ENCODE measurements at places on chromosomes 5 and 9.

- DNase-seq, result no peak
These were observed 33.1 kb downstream of the CORO2A start for GRCh38 chr9:98159301-98159700.

- no peak for DNase-seq
These were observed 15.5 kb downstream of the PCDHB15 start for GRCh38 chr5:141260458-141261237.

DNA sequence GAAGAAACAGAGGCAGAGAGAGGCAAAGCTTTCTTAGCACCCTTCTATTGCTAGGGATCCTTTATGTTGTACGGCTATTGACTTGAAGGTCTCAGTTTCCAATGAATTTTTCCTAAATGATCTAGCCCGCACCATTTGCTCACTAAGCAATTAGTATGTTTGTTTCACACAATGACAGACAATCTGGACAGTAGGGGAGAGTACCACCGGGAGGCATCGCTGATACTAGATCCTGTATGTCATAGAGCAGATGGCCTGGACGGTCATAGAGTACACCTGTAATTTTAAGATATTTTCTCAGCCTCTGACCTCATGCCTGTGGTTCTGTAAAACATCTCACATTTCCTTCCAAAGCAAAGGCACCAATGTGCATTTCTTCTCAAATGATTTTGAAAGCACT lies 194.3 kb downstream of the TLE4 start:
- DNase-seq, result no peak

DNA sequence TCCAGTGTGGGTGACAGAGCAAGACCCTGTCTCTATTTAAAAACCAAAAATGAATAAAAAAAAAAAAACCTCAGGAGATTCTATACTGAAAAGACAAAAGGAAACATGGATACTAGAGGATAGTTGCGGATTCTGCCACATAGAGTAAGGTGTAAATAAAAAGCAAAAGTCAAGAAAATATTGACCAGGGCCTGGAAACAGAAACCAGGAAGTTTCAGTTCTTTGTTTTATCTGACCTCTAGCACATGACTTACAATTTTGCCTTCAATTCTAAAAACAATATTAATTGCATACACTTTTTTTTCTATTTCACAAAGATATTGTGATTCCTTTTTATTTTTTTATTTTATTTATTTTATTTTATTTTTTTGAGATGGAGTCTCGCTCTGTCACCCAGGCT lies 96.2 kb upstream of the NMUR2 start:
- no peak for DNase-seq

- DNase-seq, result peak; percentile 48
These were observed 958 bp upstream of the NFIL3 start for GRCh38 chr9:91424403-91425176.

DNA sequence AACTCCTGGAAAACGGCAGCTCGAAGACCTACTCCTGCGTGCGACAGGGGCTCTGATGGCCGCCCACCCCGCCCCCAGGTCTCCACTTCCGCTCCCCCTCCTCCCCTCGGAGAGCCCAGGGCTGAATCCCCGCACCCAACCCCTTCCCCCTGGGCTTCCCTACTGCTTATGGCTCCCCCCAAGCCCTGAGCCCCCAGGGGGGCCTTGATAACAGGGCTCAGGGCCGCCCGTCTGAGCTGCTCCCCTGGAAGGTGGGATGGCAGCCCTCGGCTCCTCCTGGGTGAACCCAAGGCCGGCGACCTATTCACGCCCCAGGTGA lies 30.4 kb downstream of the GLT6D1 start:
- no peak for DNase-seq

GRCh38 chr5:57414857-57415256 lies 67.8 kb downstream of the ACTBL2 start:
- no peak for DNase-seq

DNA sequence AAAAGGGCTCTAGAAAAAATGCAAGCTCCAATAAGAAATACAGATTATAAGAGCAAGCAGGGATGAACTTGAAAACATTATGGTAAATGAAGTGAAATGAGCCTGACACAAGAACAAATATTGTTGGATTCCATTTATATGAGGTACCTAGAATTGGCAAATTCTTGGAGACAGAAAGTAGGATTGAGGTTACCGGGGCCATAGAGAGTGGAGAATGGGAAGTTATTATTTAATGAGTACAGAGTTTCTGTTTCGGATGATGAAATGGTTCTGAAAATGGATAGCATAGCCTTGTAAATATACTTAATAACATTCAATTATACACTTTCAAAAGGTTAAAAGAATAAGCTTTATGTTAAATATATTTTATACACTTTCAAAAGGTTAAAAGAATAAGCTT lies 75.6 kb upstream of the SLC12A2 start:
- no peak for DNase-seq

DNA sequence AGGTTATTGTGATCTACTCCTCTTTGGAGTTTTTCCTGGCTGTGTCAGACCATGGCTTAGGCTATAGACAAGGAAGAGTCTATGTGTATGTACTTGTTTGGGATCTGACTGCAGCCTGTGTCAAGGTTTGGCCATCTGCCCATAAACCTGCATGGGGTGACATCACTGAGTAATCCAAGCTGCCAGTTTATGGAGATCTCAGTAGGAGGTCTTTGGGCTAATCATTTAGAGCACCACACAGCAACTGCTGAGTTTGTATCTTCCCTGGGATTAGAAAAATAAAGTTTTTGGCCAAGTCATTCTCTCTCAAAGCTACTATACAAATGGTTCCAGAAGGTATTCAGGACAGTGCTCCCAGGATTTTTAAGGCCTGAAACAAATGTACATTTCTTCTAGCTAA lies 65.5 kb upstream of the HSPB3 start:
- no peak for DNase-seq

DNA sequence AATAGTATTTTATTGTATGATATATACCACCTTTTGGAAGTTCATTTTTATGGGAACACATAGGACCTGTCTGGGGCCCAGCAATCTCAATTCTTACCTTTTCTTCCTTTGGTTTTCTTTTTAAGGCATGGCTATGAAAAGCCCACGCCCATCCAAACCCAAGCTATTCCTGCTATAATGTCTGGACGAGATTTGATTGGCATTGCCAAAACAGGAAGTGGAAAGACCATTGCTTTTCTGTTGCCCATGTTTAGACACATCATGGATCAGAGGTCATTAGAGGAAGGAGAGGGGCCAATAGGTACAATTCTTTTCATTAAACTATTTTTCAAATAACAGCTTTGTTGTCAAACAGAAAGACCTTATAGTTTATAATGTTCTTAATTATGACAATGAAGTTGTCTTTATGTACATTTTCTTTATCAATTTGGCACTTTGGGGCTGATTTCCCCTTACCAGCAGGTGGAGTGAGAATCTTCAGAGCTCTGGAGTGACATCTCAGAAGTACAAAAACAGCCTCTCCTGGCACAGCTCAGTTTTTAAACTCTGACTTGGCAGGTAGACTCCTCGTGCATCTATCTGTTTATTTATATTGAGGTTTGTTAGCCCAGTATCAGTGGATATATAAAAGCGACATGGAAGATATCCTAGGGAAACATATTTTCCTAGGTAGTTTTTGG lies 25.8 kb downstream of the DDX46 start:
- no peak for DNase-seq

GRCh38 chr9:126397056-126397455 lies 70.4 kb downstream of the MVB12B start:
- DNase-seq, result no peak

GRCh38 chr9:127458921-127459320 lies 7.6 kb downstream of the LRSAM1 start:
- no peak for DNase-seq

DNA sequence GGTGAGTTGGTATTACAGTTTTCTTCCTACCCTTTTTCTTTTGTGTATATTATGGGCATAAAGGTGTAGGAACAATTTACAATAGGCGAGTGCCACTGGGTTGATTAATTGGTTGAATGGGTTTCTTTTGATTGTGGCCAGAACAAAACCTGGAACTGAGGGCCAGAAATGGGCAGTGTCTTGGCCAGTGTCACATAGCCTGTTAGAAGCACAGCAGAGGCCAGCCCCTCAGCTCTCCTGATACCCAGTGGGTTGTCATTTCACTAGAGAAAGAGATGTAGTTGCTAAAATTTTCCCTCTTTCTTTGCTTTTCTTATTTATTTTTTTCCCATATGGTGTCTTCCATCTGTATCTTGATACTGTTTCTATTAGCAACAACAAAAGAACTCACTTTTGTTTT lies 38.8 kb upstream of the SEMA6A start:
- DNase-seq, result no peak

- DNase-seq, result no peak
These were observed 4.5 kb downstream of the HCN1 start for GRCh38 chr5:45691656-45692055.

GRCh38 chr9:21549251-21549765 lies 67.2 kb upstream of the IFNE start:
- no peak for DNase-seq

DNA sequence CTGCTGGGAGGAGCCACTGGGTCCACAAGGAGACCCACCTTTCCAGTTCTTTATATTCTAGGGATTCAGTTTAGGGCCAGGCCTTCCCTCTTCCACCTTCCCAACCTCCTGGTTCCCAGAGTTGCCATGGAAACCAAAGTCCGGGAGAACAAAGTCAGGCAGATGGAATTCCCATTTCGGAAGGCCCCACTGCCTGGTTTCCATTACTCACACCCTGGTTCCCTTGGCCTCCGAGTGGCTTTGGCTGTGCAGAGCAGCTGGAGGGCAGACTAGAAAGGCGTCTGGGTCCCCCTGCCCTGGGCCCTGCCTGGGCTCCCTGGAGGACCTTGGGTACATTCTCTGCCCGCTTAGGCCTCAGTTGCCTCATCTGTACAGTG lies 136.1 kb downstream of the RGS3 start:
- DNase-seq, result no peak

DNA sequence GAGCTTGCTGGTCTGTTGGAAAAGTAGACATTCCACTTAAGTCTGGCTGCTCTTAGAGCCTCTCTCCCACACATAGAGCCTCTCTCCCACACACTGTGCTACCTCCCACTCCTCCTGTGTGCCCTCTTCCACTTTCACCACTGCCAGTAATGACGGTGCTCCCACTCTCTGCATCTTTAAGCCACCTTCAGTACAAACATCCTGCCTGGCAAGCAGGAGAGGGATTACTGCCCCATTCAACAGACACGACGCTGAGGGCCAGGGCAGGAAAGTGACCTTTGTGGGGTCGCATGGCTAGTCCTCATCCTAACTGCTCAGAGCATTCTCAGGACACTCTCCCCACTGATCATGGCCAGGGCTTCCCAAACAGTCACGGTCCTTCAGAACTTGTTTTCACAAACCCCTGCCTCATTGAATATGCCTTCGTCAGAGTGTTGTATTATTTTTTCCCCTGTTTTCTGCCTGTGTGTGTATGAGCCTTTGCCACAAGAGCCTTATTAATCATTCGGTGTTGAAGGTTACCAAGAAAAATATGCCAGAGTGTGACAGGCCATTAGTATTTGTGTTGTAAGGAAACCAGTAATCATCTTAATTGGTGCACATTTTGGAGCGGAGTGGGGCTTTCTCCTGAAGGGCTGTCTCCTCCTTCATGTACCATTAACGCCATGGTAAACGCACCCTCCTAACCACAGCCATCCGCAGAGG lies 87.1 kb upstream of the SAP30L start:
- DNase-seq, result no peak

- peak; percentile 35 for DNase-seq
These were observed 92.3 kb downstream of the LMX1B start for GRCh38 chr9:126705767-126706697.

DNA sequence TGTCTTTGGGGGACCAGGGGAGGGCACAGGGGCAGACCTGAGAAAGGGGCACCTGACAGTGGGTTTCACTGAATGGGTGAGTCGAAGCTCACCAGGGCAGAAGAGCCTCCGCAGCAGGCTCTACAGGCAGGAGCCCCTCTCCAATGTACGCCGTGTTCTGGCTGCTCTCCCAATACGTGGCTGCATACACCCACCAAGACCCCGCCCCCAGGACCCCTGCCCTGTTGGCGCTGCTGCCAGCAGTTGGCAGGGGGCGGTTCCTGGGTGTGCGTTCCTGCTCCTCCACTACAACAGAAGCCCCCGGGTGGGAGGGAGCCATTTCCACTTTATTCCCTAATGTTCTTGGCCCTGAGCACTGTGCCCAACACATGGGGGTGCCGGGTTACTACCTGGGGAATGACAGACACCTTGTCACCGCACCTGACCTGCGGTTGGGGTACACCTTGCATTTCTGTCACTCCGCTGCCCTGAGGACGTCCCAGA lies 30.3 kb downstream of the SARDH start:
- DNase-seq, result no peak

DNA sequence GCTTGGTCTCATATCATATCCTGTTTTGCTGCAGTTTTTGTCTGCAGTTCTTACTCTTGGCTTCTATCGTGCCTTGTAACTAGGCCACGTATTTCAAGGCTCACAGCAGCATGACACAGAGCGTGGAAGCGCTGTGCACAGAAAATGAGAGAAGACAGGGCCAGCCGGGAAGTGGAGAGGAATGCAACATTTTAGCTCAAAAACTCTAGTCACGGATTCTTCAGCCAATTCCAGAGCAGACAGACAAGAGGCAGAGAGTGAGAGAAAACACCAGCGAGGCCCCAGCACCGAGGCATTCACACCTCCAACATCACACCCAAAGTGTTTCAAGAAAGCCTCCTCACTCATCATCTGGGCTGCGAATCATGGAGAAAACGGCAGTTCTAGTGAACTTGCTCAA lies 160.8 kb downstream of the DNAH5 start:
- no peak for DNase-seq

GRCh38 chr5:125584140-125584520 lies 837.7 kb upstream of the ZNF608 start:
- DNase-seq, result no peak

- DNase-seq, result no peak
These were observed 17.6 kb upstream of the HEXB start for GRCh38 chr5:74667396-74667795.

GRCh38 chr5:88984040-88984439 lies 101.1 kb upstream of the MEF2C start:
- peak; percentile 45 for DNase-seq

- peak; percentile 61 for DNase-seq
These were observed 177.1 kb downstream of the CPLANE1 start for GRCh38 chr5:37071901-37072581.

- no peak for DNase-seq
These were observed 902 bp downstream of the BDP1 start for GRCh38 chr5:71456362-71456743.

- DNase-seq, result no peak
These were observed 71.0 kb upstream of the IL7R start for GRCh38 chr5:35785601-35786085.

Data from HepG2 (cell line).